Activated CD4-positive, alpha-beta T cell treated with anti-CD3 and anti-CD28 coated beads, Interleukin-2, Interleukin-6, amounts not matched to agents 100 ng/mL and 50 ng/mL, durations not matched to agents 16 hours and 8 hours (primary cell): ENCODE measurements at places on chromosomes 6 and 20.
A peak's percentile ranks its signal among the peaks of the same experiment; 100 is the strongest.

DNA sequence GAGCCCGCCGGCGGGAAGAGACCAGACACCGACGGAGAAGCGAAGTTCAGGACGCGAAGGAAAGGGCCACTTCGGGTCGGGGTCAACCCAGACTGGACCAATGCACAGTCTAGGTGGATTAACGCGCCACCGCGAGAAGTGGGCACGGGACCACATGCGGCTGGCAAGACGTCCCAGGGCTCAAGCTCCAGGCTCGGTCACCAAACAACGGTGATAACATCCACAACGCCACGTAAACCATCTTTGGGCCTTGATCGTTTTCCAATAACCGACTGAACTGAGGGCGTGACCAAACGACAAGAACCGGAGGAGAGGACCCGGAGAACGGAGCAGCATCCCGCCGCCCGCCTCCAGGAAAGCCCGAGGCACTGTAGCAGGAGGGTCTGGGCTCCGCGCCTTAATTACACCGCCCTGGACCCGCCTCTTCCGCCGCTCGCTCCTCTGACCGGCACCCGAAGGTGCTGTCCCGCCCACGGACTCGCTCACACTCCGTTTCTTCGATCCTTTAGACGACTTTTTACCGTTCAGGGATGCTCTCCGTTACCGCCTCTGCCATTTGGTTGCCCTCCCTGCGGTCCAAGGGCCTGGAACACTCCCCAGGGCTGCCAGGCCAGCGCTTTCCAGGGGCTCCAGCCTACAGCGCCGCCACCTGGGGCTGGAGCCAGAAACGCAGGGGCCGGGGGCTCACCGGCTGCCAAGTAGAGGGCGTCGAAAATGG lies 44.1 kb downstream of the DPPA5 start:
- peak; percentile 81 for DNase-seq

GRCh38 chr6:116012471-116012949 lies 48.2 kb downstream of the FRK start:
- DNase-seq: no peak

- no peak for DNase-seq
Measured at GRCh38 chr6:73579851-73580246, 59.0 kb upstream of the EEF1A1 start.

DNA sequence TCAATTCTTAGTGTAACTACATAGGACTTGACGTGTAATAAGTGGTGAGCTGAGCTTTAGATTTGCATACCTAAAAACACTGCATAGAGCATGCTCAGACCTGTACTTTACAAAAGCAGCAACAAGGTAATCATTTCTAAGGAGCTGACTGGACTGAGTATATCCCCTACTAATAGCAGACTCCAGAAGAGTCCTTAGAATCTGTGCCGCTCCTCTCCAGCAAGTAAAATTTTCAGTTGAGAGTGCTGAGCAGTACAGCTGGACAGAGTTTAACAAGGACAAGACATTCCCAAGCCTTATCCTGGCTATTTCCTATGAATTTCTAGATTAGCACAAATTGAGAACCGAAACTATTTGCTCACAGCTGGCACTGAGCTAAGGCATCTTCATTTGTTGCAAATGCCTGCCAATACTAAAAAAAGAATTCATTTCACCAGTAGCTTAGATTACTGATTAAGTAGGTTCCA lies 26.1 kb upstream of the KLHL31 start:
- no peak for DNase-seq

GRCh38 chr20:37945091-37945547 lies 42.2 kb downstream of the VSTM2L start:
- DNase-seq: no peak

DNA sequence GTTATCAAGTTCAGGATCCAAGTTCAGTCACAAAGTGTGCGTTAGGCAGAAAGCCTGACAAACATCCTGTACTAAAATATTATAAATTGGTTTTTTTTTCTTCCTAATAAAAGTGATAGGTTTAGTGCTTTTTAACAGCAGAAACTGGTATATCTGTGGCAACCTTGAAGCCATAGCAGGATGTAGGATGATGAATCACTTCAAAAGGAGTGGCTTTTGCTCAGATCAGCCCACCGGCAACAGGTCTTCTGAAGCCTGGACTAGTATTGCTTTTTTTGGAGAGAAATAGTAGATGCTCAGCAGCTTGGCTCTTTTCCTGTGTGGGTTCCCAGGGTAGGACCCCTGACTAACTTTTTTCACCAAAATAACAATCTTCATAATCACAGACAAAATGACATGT lies 190.8 kb downstream of the EPM2A start:
- DNase-seq: no peak

- no peak for DNase-seq
Measured at GRCh38 chr20:3312940-3313682, 74.1 kb upstream of the SLC4A11 start.

- DNase-seq: no peak
Measured at GRCh38 chr20:49631856-49632418, 64.0 kb upstream of the PTGIS start.

DNA sequence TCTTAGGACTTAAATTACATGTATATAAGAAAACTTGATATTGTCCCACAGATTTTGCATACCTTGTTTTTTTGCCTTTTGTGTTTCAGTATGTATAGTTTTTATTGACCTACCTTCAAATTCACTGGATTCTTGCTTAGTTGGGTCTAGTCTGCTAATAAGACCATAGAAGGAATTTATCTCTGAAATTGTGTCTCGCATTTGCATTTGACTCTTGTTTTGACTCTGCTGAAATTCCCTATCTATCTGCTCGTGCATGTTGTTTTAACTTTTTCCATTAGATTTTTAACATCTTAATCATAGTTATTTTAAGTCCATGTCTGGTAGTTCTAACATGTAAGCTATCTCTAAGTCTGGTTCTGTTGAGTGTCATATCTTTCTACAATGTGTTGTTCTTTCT lies 163.9 kb downstream of the SCP2D1 start:
- no peak for DNase-seq

DNA sequence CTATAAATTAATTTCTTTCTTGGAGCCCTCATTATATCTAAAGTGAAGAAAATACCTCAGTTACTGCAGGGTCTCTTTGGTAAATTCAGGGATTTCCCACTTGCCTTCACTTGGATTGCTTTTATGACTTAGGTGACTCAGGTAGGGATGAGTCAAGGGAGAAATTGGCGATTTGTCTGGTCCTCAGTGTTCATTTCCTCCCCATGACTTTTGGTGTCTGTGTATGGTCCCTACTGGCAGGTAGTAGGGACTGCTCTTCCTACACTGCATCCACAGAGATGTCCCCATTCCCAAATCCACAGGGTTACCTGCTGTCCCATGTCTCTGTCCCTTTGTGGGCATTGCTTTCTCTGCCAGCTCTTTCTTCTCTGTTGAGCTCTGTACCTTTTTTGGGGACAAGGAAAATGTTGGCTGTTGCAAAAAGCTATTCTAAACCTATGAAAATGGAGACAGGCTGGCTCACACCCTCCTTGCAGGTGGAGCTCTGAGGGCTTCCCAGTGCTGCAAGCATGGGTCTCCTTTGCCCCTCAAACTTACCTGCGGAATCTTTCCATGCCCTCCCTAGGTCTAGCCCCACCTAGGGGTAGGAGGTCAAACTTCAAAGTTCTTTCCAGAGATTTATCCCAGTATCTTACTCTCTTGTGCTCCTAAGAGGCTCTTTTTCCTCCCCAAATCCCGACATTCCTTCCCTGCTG lies 211.9 kb downstream of the ZNF217 start:
- no peak for DNase-seq

GRCh38 chr6:13677878-13678254 lies 33.8 kb downstream of the RANBP9 start:
- no peak for DNase-seq

GRCh38 chr6:23045280-23045679 lies 475.9 kb downstream of the HDGFL1 start:
- no peak for DNase-seq

DNA sequence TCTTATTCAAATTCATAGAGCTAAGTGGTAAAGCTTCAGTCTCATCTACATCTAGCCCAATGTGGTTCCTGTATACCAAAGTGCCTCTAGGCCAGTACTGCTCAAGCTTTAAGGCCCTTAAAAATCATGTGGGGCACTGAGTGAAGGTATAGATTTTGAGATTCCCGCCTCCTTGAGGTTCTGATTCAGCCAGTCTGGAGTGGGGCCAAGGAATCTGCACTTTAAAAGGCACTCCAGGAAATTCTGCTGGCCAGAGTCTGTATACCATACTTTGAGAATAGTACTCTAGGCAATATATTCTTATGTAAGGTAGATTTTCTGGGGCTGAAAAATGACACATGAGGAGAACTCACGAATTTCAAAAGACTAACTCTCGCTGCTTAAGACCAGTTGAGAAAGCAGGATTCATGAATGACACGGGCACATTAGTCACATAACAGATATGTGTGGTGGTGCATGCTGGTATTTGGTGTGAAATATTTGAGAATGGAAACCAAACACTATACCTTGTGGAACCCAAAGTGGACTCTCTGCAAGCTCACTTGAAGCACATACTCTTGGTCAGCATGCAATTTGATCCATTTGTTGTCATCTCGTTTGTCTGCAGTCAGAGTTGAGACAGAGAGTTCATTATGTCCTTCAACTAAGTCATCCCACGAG lies 47.6 kb upstream of the SIM1 start:
- no peak for DNase-seq

DNA sequence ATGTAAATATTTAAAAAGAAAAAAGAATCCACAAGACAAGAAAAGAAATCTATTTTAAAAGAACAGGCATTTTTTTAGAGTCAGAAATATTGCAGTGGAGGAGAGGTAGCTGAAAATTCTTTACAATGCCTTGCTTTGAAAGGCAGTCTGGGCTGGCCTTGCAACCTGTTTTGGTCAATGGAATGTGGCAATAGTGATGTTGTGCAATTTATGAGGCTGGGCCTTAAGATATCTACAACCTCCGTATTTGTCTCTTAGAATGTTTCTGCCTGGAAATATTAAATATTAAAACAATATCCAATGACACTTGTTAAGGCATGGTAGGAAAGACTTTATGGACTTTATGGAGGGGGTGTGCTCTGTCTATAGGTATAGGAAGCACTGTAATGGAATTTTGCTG lies 14.8 kb upstream of the SCGN start:
- DNase-seq: no peak

- no peak for DNase-seq
Measured at GRCh38 chr6:37548067-37548674, 48.5 kb upstream of the CCDC167 start.

- DNase-seq: no peak
Measured at GRCh38 chr20:41903586-41903985, 285.4 kb upstream of the CHD6 start.

DNA sequence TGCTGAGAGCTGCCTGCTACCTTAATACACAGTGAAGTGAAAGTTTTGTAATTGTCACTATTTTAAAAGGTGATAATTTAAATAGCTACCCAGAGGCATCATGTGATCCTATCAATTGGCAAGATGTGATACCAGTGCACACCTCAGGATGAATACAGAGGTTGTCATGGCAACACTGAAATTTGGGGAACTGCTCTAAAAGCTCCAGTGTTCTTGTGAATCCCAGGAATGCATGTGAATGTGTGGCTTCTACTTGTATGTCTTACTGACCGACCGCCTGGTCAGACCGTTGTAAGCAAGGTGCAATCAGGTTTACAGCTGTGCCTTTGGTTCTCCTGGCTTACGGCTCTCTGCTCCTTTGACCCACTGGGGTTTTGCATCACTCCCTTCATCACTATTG lies 146.3 kb upstream of the GJE1 start:
- DNase-seq: no peak

DNA sequence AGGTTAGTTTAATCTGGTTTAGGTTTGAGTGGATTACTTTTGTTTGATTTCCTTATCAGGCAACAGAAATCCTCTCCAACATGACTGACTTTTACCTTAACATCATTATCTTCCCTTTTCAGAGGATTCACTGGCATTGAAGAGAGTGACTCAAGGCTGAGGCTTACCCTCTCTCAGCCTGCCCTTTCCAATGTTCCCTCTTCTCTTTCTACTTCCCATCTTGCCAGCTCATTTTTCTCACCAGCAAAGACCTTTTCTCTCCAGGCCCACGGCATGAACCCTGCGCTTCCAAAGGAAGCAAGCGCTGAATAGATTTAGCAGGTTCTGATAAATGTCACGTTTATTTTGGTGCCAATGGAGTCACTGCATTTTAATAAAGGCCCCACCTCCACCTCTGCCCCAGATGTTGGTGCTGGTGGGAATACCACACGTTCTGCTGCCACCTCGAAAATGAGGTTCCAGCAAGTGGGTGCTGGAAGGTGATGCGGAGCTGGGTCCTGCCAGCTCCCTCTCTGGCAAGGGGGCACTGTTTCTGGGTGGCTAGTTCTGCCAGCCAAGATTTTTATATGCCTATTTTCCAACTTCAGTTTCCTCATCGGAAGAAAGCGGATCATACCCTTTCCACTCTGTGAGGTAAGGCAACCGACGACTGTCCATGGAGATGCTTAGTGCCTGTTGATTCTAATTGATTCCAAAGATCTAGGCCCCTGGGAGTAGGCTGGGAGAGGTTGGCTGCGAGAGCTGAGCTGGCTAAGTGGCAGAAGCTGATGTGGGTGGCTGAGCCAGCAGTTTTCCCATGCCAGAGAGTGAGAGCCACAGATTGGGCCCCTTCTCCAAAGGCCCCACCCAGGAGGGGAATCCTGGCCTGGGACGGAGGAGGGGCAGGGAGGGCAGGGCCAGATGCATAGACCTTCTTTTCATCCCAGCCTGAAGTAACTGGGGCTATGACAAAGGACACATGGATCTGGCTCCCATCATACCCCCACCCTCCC lies 87.7 kb upstream of the MAFB start:
- no peak for DNase-seq

DNA sequence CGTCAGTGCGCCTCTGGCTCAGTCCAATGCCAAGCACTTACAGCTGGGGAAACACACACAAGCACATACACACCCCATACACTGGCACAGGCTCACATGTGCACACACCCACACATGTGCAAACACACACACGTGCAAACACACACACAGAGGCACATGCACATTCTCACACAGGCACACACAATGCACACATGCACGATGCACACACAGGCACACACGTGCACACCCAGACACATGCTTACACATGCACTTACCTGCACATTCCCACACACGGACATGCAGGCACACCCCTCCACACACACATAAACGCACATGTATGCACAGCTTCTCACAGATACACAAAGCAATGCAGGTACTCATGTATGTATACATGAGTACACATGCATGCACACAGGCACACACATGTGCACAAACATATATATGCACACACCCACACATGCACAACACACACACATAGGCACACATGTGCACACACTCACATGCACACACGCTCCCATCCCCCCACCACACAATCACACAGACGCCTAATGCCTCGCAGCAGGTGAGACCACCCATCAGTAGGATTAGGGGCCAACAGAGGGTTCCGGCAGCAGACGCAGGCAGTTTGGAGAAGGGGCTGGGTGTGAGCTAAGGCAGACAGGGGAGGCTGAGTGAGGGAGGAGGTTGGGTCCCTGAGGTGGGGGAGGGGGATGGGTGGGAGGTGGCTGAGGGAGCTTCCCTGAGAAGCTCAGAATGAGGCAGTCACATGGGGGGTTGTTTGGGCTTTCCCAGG lies 71.2 kb upstream of the SLCO4A1 start:
- DNase-seq: no peak

GRCh38 chr20:35240811-35241293 lies 14.4 kb downstream of the MMP24 start:
- no peak for DNase-seq

GRCh38 chr6:37134036-37134395 lies 35.9 kb upstream of the PIM1 start:
- DNase-seq: no peak
